ENCODE measurements at places on chromosomes 12 and 14.

DNA sequence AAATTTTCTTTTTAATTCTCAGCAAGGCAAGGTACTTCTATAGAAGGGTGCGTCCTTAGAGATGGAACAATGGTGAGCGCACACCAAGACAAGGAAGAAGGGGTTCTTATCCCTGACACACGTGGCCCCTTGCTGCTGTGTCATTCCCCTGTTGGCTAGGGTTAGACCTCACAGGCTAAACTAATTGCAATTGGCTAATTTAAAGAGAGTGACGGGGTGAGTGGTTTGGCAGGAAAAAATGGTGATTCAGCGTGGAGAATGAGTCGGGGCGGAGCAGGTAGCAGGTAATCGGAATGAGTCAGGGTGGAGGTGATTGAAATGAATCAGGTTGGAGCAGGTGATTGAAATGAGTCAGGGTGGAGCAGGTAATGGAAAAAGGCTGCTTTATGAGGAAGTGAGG, 36.3 kb upstream of the HECTD1 start:
- no peak for DNase-seq

DNA sequence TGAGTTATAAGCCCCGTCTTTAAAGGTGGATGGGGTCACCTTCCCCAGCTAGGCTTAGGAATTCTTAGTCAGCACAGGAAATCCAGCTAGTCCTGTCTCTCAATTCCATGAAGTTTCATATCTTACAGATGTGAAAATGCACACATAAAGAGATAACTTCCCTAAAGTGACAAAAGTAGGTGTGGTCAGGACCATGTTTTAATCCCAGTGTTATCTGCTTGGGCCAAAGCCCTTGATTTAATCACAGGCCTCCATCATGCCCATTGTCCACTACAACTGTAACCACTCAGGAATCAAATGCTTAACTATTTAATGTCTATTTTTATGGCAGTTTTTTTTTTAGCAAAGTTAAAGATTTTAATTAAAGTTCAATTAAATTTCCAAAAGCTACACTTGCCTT, 194.4 kb upstream of the BTG1 start:
- no peak for DNase-seq

GRCh38 chr14:74980731-74981461, 21.8 kb upstream of the EIF2B2 start:
- peak; percentile 97 for DNase-seq

- DNase-seq = no peak
Measured at GRCh38 chr12:103326190-103326589, 169.6 kb downstream of the C12orf42 start.

- DNase-seq = no peak
Measured at GRCh38 chr12:50533203-50533584, 28.4 kb downstream of the DIP2B start.

- peak; percentile 1 for DNase-seq
Measured at GRCh38 chr14:87745507-87746118, 247.4 kb downstream of the GALC start.

- no peak for DNase-seq
Measured at GRCh38 chr14:101315802-101316296, 245.4 kb upstream of the DIO3 start.

GRCh38 chr12:55705782-55706402, 1.8 kb downstream of the ITGA7 start:
- no peak for DNase-seq

DNA sequence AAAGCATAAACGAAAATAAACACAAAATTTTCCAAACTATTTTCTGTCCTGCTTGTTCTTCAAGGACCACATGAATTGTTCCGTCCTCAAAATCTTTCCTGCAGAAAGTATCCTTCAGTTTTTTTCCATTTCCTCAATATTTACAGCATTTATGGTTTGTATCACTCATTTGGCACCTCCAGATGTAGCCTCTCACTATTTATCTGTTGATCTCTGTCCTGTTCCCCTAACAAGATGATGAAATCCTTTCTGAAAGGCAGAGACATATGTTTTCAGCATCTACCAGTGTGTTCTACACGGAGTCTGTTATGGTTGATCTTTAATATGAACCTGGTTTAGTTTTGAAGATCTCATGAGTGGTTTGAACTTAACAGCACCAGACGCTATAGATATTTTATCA, 490.2 kb downstream of the NELL2 start:
- no peak for DNase-seq

- DNase-seq = no peak
Measured at GRCh38 chr12:99386907-99387306, 260.6 kb upstream of the GARIN6 start.

GRCh38 chr14:97120204-97120603, 323.0 kb downstream of the VRK1 start:
- DNase-seq = no peak

GRCh38 chr12:124446364-124446763, 121.0 kb downstream of the NCOR2 start:
- DNase-seq = no peak

- DNase-seq = no peak
Measured at GRCh38 chr12:124586756-124587155, 19.3 kb upstream of the NCOR2 start.

DNA sequence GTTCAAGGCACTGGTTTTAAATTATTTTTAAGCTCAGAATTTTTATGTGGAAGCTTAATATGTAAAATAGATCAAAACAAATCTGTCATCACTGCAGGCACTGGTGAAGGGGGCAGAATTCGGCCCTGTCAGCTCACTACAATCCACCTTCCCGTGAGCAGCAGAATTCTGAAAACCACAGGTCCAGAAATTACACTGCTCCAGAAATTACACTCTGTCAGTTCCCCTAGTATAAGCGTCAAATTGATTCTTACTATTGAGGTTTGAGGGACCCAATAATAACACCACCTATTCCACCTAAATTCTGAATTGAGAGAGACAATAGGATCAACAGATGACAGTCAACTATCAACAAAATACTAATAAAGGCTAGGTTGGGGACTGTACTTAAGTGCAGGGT, 245.5 kb downstream of the PHLDA1 start:
- no peak for DNase-seq

- DNase-seq = no peak
Measured at GRCh38 chr14:96852823-96853422, 55.7 kb downstream of the VRK1 start.

GRCh38 chr12:92971859-92972524, 42.9 kb upstream of the EEA1 start:
- peak; percentile 45 for DNase-seq

- DNase-seq = no peak
Measured at GRCh38 chr12:94143951-94144350, 4.4 kb upstream of the PLXNC1 start.

DNA sequence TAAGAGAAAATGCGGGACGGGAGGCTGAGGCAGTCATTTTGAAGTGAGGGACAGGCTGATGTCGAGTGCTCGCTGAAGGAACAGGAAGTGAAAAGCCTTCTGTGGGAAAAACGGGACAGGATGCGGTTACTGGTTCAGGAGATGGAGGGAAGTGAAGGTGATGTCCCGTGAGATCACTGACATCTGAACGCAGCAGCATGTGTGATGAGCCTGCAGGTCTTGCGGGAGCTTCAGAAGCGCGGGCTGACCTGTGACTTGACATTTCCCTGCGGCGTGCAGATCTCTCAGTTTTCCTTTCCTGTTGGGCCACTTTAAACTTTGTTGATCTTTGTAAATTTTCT, 77.8 kb downstream of the DDX51 start:
- DNase-seq = no peak

DNA sequence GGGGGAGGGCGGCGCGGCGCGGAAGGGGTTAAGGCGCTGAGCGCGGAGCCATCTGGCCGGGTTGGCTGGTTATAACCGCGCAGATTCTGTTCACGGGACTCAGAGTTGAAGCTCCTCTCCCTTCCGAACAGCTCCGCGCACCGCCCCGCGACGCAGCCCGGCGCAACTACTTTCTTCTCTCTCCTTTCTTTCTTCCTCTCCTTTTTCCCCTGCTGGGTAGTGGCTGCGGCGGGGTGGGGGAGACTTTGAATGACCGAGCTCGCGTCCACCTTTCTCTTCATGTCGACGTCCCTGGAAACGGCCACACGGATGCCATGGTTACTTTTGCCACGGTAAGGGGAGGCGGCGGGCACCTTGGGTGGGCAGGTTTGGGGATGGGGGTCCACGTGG, at the start of gene NTF3:
NTF3 (plus strand) TSS at position 98 of the 390 bp plus-strand sequence; CDS start at position 315, 217 bp downstream.
- peak; percentile 56 for DNase-seq

GRCh38 chr12:92404259-92404894, 258.7 kb upstream of the BTG1 start:
- DNase-seq = no peak

- no peak for DNase-seq
Measured at GRCh38 chr14:49880267-49881064, 12.4 kb upstream of the ARF6 start.

DNA sequence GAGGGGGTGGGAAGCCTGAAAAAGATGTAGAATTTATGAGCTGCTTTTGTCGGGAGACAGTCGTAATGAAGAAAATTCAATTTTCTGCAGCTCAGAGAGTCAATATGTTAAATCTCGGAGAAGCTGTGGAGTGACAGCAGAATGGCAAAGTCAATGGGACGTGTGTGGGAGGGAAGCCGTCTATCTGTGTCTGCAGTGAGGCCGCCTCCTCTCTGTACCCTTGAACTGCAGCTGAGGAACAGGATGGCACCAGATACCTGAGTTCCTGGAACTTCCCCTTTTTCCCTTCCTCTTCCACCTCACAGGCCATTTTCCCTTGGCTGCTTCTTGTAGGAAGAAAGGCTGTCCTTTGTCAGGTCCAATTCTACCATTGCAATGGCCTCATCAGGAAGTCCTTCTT, 9.3 kb upstream of the CALCOCO1 start:
- DNase-seq = no peak

DNA sequence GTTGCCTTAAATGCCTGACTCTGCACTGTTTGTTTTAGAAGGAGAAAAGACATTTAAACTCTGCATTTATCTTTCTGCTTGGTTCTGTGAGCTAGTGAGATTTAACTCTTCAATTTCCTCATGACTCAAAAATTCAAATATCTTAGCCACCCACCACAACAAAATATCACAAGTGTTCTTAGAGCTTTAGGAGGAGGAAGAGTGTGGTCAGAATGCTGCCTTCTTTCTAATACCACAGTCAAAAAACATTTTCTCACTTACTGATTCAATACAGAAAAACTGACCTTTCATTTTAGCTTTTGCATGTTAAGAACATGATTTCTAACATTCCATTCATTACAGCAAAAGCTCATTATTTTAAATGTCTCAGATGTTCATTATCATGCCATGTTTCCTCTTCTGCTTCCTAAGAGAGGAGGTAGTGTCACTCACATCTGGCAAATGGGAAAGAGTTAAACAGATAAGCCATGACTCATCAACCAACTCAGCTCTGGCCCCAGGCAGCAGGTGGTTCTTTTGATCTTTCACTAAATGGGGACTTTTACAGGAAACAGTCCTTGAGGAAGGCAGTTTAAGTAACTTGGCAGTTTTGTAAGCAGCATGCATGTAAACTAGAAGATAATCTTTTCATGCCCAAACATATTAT, 56.4 kb upstream of the RNU6-8 start:
- DNase-seq = peak; percentile 21

DNA sequence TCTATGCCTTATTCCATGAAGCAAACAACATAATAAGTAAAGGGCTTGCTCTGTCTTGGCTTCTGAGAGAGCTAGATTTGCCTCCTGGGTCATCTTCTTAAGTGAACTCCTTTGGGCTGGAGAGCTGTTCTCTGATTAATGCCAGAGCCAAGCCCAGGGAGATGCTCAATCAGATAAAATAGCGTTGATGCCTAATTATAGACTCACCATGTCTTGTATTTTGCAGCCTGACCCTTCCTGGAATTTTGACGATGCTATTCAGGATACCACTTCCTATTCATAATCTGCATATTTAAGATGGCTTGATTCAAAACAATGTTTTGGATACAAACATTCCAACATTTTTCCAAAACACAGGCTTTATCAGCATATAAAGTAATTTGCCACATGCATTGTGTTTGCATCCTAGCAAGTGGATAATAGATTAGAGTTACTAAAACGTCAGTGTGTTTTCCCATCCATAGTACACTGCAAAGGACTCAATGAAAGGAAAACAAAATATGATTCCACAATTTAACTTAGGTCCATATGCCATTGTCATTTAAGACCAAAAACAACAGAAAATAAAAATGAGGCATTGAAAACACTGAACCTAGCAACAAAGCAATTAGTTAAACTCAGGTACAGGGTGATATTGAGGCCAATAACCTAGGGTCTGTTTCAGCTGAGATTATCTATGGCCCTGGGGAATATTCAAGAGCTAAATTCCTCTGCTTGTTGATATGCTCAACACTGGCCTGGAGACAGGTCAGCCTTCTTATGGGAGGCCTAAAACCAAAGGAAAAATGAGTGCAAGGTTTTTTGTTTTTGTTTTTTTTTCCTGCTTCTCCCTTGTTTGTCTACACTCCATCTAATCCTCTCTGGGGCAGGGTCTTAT, 184.2 kb upstream of the FOXN3 start:
- DNase-seq = no peak

GRCh38 chr12:111298582-111299436, 70.1 kb downstream of the PHETA1 start:
- peak; percentile 43 for DNase-seq

- no peak for DNase-seq
Measured at GRCh38 chr14:101233808-101234207, 327.5 kb upstream of the DIO3 start.

- DNase-seq = no peak
Measured at GRCh38 chr12:12275874-12276273, 9.0 kb upstream of the LRP6 start.

DNA sequence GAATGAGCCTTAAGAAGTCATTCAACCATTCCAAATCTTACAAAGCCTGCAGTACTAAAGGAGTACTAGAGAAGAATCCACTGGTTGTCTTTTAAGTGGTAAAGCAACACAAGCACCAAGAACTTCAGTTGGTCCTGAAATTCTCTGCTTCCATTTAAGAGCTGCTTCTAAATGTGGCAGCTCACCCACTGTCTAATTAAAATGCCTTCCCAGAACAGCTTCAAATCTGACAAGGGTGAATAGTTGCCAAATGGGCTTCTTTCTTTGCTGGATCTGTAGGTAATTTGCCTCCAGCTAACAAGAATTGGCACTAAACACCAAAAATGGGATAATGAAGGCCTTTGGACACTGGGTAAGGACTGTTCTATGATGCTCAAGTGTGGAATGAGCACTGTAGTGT, 72.2 kb upstream of the NAP1L1 start:
- DNase-seq = no peak

DNA sequence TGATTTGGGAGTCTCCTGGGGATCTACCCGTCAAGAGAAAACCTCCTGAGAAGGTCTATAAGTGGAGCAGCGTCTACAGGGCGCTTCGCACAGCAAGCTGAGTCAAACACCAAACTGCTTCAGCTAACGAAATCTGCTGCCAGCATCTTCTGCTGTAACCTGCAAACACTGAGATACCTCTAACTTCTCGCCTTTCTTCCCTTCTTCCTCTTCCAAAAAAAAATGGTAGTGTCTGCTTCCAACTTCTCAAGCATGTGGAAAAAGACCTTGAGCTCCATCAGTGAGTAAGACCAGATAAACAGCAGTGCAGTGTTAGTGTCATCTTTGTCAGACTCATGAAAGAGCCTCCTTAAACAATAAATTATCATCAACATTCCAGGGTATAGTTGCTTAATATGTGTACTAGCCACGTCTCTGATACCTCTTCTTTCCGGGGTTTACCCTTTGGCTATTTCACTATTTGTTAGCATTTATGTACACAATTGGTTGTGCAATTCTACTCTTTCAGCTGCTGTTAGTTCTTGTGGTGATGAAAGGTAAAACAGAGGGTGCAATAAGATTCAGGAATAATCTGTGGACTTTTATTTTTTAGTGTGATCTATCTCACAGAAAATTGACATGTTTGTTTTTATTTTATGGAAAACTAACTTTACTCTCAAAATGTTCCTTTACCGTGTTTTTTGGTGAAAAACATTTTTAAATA, 81.6 kb downstream of the LLPH start:
- DNase-seq = no peak

- DNase-seq = no peak
Measured at GRCh38 chr14:67666750-67667449, 7.5 kb downstream of the VTI1B start.

- DNase-seq = peak; percentile 60
Measured at GRCh38 chr14:76937181-76938091, 91.1 kb downstream of the IRF2BPL start.
